ENCODE measurements at places on chromosomes 4 and X.

DNA sequence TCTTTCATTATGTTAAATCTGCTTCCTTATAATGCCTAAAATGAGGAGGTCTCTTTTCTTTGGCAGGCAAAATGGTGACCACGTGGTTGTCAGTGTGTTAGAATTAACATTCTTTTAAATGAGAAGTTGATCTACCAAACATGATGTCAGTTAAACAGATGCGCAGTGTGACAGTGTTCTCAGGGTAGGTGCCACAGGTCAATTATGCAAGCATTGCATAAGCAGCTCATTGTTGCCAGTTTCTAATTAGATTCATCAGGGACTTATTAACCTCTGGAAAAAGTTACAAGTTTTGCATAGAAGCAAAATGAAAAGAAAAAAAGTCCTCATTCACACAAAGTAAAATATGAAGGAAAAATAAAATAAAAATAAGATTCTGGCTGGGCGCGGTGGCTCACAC lies 324.1 kb upstream of the GALNT7 start:
- no peak for DNase-seq

- DNase-seq, result no peak
These were observed 348.0 kb upstream of the NR3C2 start for GRCh38 chr4:148790246-148790645.

GRCh38 chr4:39067451-39067850 lies 5.4 kb downstream of the KLHL5 start:
- DNase-seq, result no peak

- no peak for DNase-seq
These were observed 47.7 kb downstream of the RWDD4 start for GRCh38 chr4:183611210-183611830.

GRCh38 chrX:55028040-55028439 lies 2.7 kb downstream of the ALAS2 start:
- DNase-seq, result no peak

GRCh38 chr4:144376866-144377265 lies 236.3 kb upstream of the GYPA start:
- DNase-seq, result no peak

DNA sequence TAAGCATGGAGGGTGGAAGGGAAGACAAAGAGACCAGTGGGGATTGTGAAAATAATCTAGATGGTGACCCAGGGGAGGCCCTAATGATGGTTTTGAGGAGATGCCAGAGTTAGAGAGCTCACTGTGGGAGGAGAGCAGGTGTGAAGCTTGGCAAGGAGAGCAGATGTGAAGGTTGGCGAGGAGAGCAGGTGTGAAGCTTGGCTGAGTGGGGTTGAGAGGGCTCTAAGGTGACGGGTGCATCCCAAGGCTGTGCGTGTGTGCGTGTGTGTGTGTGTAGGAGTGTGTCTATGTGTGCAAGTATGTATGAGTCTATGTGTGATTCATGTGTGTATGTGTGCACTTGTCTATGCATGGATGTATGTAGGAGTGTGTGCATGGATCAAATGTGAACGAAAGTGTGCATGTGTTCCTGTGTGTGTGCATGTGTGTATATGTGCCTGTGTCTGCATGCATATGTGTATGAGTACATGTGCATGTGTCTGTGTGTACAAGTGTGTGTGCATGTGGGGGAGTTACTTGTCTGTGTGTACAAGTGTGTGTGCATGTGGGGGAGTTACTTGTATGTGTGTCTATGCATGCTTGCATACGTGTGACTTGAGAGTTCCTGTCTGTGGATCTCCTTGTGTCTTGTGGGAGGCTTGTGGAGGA lies 72.0 kb downstream of the EVC start:
- no peak for DNase-seq

DNA sequence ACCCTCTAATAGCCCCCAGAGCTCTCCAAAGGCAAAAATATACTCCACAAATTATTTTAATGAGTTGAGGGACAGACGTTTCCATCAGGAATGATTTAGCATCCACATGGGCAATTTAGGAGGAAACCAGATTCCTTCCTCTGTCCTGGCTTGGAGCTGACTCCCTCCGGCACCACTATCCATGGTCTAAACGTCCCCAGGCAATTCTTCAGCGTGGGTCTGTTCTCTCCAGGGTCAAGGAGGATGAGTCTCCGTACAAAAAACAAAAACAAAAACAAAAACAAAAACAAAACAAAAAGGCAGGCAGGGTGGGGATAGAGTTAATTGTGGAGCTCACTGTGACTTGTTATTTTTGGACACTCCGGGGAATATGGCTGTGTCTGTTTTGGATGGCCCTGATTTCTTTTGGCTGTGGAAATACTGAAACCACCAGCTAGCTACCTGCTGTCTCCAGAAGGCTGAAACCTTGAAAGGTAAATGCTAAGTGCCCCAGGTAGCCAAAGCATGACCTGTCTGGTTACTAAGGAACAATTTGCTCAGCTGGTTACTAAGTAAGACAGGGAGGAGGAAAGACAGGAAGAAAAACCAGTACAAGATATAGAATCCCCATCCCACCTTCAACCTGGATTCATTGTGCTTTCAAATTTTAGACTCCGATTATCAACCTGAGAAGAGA lies 419.1 kb upstream of the LCORL start:
- no peak for DNase-seq

GRCh38 chrX:46366381-46367207 lies 178.6 kb downstream of the ZNF674 start:
- no peak for DNase-seq

GRCh38 chr4:15683143-15683495 lies 1.5 kb downstream of the FAM200B start:
- no peak for DNase-seq

- DNase-seq, result no peak
These were observed 11.7 kb downstream of the MAGEE1 start for GRCh38 chrX:76439188-76439587.

- DNase-seq, result no peak
These were observed 319 bp upstream of the MAGEH1 start for GRCh38 chrX:55451626-55451989.

DNA sequence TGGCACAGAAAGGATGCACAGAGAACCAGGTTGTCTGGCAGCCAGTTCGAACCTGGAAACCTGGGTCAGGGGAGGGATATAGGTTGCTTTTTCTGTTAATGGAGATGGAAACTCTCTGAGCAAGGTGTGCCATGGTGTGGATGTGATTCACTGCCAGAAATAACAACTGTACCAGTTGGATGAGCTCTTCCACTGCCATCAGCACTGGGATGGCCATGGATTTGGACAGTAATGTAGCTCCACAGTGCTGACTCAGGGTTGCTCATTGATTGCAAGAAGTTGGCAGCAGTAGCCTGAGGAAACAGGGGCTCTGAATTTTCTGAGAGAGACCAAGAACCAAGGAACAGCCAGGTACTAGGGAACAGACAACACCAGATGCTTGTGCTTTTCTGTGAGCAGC lies 33.8 kb downstream of the PNMA5 start:
- DNase-seq, result no peak

- no peak for DNase-seq
These were observed 47.9 kb downstream of the NAP1L5 start for GRCh38 chr4:88649716-88650115.

GRCh38 chr4:186628058-186628711 lies 72.8 kb upstream of the MTNR1A start:
- no peak for DNase-seq

DNA sequence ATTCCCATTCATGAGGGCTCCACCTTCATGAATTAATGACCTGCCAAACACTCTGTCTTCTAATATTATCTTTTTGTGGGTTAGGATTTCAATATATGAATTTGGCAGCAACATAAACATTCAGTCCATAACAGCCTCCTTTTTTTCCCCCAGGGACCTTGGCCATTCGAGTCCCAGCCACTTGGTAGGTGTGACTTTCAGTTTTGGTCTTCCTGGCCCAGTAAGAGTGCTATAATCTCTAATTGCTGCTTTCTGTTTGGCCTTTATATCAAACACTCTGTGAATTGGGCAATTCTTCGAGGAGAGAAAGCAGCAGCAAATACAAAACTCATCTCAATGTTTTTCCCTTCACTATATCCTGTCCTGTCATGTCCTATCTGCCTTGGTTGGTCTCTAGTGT lies 12.4 kb upstream of the RADX start:
- no peak for DNase-seq

DNA sequence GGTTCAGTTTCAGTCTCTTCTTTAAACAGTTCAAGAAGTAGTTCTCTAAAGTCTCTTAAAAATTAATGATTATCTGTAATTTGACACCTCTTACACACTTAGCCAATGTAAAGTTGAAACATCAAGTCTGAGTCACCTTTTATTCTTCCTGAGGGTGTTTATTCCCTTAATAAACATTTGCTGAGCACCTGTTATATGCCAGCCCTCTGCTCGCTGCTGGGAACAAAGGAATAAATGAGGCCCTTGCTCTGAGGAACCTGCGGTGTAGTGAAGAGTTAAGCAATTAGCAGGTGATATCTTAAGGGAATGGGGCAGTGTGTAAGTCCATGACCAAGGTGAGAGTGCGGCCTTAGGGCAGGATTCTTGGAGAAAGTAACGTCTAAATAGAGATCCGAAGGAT lies 5.2 kb upstream of the NDNF start:
- DNase-seq, result no peak

DNA sequence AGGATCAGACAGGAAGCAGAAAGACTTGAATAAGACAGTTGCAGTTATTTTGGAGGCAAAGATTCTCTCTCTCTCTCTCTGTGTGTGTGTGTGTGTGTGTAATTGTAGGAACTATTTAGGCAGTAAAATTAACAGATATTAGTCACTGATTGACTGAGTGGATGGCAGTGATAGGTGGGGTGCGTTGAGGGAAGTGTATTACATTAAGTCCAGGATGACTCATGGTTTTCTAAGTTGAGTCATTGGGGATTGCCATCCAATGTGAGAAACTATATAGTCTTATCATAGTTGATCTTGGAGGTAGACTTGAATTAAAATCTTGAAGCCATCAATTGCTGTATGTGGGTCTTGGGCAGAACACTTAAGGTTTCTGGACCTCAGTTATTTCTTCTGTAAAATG lies 75.4 kb downstream of the AR start:
- DNase-seq, result no peak

DNA sequence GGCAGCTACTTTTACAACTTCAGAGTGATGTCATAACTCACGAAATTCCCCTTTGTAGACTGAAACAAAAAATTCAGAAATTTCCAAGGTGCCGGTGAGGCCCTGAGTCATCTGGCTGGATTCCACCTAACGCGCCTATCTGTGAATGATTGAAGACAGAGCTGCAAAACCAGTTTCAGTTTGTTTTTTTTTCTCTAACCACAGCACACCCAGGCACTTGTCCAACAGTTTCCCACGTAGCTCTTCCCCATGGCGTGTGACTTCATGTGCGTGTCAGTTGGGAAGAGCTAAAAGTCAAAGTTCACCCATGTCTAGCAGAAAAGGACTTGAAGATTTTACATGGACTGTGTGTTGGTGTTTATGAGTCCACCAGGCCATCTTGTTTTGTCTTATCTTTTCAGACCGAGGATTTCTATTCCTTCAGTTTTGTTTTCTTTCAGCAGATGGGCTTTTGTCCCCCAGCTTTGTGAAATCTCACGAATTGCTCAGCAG lies 16.4 kb downstream of the TCEANC start:
- no peak for DNase-seq

- no peak for DNase-seq
These were observed 147.0 kb upstream of the SH3RF1 start for GRCh38 chr4:169417629-169418282.

DNA sequence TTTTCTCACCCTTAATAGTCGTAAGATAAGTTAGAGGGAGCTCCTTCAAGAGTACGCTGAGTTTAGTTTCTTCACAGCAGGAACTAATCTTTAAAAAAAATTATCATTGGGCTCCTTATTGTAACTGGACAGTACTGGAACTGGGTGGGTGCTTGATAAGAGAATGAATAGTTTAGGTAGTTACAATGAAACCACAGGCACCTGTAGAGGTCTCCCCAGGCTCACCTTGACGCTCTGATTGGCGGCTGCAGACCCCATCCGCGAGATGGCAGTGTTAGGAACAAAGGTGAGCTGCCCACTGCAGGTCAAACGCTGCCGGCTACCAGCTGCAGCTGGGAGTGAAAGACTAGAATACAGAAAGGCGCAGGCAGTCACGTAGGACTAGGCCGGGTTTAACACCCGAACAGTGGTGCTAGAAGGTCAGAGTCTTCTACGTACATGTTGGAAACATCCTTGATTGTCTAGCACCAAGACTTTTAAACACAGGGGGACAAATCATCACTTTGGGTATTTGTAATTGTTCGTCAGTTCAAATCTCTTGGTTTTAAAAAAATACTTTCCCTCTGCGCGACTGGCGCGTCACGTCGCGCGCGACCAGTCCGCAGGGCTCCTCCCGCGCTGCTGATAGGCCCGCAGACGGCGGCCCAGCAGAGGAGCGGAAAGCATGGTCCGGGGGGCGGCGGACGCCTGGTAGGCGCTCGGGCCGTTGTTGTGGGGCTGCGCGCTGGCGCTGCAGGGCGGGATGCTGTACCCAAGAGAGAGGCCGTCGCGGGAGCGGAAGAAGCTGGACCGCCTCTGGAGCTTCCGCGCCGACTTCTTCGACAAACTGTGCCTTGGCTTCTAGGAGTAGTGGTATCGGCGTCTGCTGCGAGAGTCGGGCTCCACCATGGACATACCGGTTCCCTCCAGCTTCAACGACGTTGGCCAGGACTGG lies 45.6 kb downstream of the SMARCA5 start:
- peak; percentile 70 for DNase-seq

GRCh38 chr4:83151651-83152050 lies 37.1 kb upstream of the PLAC8 start:
- no peak for DNase-seq

- DNase-seq, result no peak
These were observed 16.2 kb upstream of the GNRHR start for GRCh38 chr4:67770422-67770821.

- peak; percentile 72 for DNase-seq
These were observed 14.4 kb upstream of the RAB40A start for GRCh38 chrX:103533511-103534216.

DNA sequence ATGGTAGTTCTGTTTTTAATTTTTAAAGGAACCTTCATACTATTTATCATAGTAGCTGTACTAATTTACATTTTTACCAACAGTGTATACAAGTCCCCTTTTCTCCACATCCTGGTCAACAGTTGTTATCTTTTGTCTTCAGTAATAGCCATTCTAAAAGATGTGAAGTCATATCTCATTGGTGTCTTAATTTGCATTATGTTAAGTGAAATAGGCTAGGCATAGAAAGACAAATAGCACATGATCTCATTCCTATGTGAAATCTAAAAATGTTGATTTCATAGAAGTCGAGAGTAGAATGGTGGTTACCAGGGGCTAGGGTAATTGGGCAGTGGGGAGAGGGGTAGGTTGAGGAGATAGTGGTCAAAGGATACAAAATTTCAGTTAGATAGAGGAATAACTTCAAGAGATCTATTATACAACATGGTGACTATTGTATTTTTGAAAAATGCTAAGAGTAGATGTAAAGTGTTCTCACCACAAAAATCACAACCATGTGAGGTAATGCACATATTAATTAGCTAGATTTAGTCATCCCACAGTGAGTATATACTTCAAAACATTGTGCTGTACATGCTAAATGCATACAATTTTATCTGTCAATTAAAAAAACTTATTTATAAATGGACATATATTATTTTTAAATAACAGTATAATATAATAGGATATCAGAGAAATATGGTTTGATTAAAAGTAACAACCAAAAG lies 58.9 kb downstream of the DIAPH2 start:
- no peak for DNase-seq

GRCh38 chr4:152747444-152747843 lies 32.1 kb downstream of the TIGD4 start:
- no peak for DNase-seq

Measured in glutamatergic neuron (in vitro differentiated cells).